Dermis lymphatic vessel endothelial cell (primary cell): ENCODE measurements at places on chromosomes 11 and 22. TPM values are rescaled to one million over a fixed set of nuclear protein-coding genes. Genes with fewer than 3 reads are reported as not detected.

Gene LINC01488
- total RNA-seq, result under 0.01 TPM in 1 of 2 replicates, not detected in the other

Gene PLAAT4
- 4.8 and 6.3 TPM in 2 replicates for total RNA-seq

Gene BEST1
- total RNA-seq, result under 0.01 TPM in 2 replicates

Gene CALCA
- not detected in 2 replicates for total RNA-seq
